ENCODE measurements at places on chromosomes 13 and 19.

DNA sequence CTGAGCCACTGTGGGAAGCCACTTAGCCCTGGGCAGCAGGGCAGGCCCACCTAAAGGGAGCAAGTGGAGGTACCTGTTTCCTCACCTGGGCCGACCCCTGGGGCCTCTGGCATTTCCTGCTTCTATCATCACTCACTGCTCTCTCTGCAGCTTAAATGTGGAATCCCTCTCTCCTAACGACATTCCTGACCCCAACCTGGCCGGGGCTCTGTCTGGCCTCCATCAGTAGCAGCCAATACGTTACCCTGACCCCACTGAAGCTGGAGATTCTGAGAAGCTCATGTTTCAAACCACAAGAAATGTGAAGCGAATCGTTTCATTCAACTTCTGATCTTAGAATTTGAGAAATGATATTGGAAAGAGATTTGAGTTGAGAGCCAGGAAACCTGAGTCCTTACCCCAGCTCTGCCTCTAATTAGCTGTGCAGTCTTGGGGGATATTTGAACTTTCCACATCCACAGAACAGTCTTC lies 39.9 kb downstream of the DOCK9 start:
- DNase-seq = no peak

- no peak for DNase-seq
Observed at GRCh38 chr19:2044709-2045500, 6.1 kb downstream of the MKNK2 start.

DNA sequence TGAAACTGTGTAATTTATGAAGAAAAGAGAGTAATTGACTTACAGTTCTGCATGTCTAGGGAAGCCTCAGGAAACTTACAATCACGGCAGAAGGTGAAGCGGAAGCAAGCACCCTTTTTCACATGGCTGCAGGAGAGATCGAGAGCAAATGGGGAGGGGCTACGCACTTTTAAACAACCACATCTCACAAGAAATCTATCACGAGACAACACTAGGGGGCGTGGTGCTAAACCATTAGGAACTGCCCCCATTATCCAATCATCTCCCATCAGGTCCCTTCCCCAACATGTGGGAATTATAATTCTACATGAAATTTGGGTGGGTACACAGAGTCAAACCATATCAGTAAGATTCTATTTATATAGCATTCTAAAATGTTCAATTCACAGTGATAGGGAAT lies 114.8 kb upstream of the TRPC4 start:
- no peak for DNase-seq

GRCh38 chr19:1252821-1253513 lies 4.6 kb downstream of the MIDN start:
- peak; percentile 82 for DNase-seq

DNA sequence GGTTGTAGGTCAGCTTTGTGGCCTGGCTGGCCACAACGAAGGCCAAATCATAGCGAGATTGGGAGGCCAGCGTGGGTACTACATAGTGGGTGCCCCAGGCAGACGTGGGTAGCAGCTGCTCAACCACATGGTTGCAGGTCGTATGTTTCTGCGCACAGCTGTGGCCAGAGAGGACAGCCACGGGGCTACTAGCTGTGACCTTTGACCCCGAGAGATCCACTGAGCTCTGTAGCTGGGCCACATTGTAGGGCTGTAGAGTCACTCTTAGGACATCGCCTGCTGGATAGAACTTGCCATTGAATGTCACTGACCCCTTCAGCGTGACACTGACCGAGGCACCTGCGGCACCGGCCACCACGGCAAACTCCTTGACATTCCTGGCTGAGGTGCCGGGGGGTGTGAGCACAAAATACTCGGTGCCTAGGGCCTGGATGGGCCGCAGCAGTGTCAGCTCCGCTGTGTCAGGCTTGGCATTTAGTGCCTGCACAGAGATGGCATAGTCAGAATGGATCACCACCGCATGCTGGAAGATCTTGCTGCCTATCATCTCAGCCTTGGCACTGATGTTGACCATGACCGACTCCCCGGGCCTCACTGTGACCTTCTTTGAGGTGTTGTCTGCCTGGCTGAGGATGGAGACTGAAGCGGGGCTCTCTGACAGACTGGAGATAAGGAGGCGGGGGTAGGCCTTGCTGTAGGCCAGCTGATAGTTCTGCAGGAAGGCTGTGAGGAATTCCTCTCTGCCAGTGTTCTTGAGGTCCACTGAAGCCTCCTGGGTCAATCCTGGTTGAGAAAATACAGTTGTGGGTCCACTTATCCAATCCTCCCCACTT lies 6.7 kb downstream of the FCGBP start:
- DNase-seq = no peak

DNA sequence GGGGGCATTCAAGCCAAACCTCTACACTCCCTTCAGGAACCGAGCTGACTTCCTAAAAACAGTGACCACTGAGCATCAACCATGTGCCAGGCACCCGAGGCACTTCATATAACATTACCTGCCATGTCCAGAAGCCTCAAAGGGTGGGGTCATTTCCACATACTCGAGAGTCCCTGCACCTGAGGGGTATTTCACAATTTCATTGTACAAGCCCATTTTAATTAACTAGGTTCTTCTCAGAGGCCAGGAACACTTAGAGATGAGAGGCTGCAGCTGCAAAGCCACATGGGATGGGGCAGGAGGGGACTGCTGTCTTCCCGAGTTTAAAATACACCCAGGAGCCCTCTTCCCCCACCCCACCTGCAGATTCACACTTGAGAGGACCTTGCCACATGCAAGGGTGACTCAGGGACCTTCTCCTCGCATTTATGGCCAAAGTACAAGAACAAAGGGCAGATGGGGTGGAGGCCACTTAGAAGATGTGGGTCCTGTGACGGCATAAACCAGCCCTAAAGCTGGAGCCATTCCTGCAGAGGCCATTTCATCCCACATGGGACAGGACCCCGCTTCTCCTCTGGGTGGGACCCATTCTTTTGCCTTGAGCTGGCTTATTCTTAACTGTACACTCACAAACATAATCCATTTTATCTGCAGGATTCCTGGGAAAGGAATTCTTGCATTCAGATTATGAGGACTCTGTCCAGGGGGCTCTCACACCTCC lies 43.9 kb downstream of the RAB20 start:
- no peak for DNase-seq

DNA sequence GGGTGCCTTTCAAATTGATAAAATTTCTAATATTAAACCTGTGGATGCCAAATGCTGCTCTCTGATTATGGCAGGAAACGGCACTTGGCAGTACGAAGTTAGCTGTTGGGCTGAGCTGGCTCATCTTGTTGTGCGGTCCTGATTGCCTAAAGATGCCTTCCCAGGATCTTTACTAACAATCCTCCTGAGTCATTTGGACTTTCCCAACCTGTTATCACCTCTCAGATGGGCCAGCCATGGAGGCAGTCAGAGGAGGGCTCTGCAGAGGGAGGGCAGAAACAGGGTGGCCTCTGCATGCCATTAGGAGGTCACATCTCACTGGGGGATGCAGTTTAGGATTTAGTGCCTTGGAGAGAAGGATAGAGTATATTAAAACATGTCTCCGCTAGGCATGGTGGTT lies 27.3 kb downstream of the ALOX5AP start:
- DNase-seq = no peak

- DNase-seq = no peak
Observed at GRCh38 chr13:84393981-84394625, 511.8 kb upstream of the SLITRK1 start.

DNA sequence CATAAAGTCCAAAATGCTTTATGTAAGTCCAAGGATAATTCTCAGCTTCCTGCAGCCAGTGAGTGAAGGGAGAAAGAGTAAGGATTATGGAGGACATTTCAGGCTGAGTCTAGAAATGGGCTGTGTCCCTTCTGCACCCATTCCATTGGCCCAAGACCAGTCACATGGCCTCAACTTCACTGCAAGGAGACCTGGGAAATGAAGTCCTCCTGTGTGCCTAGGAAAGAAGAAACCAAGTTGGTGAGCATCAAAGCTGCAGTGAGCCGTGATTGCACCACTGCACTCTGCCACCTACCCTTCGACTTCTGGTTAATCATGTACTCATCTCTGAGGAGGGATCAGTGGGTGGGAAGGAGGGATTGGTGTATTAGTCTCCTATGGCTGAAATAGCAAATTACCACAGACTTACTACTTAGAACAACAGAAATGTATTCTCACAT lies 3.6 kb upstream of the CD37 start:
- peak; percentile 77 for DNase-seq

- DNase-seq = peak; percentile 92
Observed at GRCh38 chr19:50330365-50331078, 1.3 kb upstream of the KCNC3 start.

DNA sequence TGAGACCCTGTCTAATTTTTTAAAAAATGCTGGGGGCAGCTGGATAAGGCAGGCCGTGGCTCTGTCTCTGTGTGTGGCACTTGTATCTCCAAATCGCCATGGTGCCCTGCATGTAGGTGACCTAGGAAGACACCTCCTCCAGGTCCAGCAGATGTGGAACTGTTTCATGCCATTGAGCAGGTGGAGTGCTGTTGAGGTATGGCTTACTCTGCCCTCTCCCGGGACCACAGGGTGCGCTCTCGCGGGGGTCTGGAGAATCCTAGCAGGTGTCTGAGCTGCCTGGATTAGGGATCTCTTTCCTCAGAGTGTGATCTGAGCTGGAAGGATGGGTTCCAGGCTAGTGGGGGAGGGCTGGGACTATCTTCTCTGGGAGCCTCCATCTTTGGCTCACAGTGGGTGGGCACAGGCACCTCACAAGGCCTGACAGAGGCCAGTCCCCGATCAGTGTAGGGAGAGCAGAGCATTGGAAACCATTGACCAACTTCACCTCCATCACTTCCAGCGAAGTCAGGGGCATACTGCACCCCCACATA lies 67.7 kb upstream of the TM9SF2 start:
- no peak for DNase-seq

DNA sequence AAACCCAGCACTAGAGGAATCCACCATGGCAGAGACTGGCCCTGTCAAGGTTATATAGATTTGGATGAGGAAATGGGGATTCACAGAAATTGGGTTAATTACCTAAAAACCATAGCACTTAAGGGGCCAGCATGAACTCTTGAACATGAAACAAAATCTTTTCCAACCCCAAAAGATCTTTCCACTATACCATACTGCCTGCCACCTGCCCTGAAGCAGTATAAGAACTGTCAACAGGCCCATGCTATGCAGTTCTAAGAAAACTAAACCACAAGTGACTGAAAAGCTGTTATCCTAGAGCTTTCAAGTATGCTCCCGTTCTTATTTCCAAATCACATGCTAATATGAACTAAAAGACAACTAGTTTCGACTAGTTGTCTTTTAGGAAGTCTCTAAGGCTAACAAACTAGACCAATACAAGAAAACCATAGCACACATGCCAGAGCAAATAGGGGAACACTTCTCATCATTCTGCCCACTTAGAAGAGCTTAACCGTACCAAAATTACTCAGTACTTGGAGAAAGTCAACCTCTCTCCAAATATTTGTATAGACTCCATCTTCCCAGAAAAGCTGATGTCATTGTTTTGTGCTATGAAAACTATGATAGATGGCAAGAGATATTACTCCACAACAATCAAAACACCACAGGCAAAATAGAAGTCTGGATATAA lies 27.5 kb downstream of the HSPH1 start:
- peak; percentile 11 for DNase-seq

- no peak for DNase-seq
Observed at GRCh38 chr13:36986462-36987240, 12.5 kb downstream of the ALG5 start.

GRCh38 chr19:7426986-7427385 lies 61.8 kb downstream of the PEX11G start:
- DNase-seq = peak; percentile 30

GRCh38 chr19:15737722-15738121 lies at the start of gene OR10H3:
Gene OR10H3 (plus strand): TSS chr19:15737985. CDS start chr19:15741393, 3,408 bp downstream.
- no peak for DNase-seq

- no peak for DNase-seq
Observed at GRCh38 chr19:19077103-19077502, 13.3 kb downstream of the SLC25A42 start.

- no peak for DNase-seq
Observed at GRCh38 chr19:42206871-42207755, 10.4 kb downstream of the DEDD2 start.

DNA sequence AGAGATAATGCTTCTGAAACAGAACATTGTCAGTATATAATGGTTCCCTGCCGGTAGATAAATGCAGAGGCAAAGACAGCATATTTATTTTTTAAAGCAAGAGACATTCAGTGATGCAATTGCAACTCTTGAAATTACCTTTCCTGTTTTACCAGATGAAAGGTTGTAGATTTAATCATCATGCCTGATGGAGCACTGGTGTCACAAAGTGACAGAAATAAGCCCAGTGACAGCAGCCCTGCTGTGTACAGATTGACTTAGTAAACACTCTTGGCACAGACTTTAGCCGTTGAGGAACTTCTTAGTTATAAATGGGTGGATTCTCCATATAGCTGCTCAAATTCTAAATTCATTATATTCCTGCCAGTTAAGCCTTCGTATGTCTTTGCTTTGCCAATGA lies 172.5 kb downstream of the ITGBL1 start:
- peak; percentile 30 for DNase-seq

- no peak for DNase-seq
Observed at GRCh38 chr13:65856431-65856830, 1373.7 kb downstream of the PCDH9 start.
